ENCODE measurements at places on chromosomes 11 and 22.

DNA sequence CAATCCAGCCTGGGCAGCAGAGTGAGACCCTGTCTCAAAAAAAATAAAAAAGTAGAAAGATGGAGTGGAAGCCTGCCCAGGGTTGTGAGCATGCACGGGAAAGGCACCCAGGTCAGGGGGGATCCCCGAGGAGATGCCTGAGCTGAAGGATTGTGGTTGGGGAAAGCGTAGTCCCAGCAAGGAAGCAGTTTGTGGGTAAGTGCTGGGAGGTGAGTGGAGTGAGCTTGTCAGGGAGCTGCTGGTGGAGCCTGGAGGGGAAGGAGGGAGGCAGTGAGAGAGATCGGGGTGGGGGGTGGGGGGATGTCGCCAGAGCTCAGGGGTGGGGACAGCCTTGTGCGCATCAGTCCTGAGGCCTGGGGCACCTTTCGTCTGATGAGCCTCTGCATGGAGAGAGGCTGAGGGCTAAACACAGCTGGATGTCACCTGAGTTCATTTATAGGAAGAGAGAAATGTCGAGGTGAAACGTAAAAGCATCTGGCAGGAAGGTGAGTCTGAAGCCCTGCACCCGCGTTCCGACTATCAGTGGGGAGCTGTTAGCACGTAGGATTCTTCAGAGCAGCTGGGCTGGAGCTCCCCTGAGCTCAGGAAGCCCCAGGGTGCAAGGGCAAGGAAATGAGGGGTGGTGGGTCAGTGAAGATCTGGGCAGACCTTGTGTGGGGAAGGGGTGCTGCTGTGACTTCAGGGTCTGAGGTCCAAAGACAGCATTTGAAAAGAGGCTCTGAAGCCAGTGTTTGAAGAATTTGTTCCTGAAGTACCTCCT, 10.2 kb downstream of the TMEM121B start:
- DNase-seq: no peak

GRCh38 chr11:118522571-118523072, 4.7 kb upstream of the TTC36 start:
- no peak for DNase-seq

- no peak for DNase-seq
Observed at GRCh38 chr11:11977206-11977938, 31.1 kb downstream of the DKK3 start.

GRCh38 chr11:95835768-95836488, 45.6 kb downstream of the CEP57 start:
- DNase-seq: peak; percentile 23

GRCh38 chr11:22798901-22799300, 30.7 kb downstream of the SVIP start:
- DNase-seq: no peak

DNA sequence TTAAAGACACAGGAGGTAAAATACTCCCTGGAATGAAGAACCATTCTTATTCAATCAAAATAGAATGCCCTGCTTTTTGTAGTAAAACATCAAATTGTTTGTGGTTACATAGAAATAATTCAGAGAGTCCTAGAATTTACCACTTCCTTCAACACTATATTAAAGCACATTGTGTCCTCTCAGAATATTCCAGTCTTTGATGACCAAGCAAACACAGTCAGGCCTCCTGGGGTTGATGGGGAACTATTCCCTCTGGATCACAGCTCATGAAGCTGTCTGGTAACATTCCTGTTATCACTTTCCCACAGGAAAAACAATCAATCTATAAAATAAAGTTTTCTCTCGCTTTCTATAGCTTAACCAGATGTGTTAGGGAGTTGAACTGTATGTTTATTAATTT, 389.3 kb downstream of the KCNA4 start:
- DNase-seq: no peak
